Stimulated activated CD4-positive, alpha-beta T cell treated with anti-CD3 and anti-CD28 coated beads, Interleukin-1b, Interleukin-23, amount 100 ng/mL, for 24 hours (primary cell): ENCODE measurements at places on chromosomes 1 and 21.

- no peak for DNase-seq
These were observed 229.3 kb upstream of the PTBP2 start for GRCh38 chr1:96492236-96492635.

DNA sequence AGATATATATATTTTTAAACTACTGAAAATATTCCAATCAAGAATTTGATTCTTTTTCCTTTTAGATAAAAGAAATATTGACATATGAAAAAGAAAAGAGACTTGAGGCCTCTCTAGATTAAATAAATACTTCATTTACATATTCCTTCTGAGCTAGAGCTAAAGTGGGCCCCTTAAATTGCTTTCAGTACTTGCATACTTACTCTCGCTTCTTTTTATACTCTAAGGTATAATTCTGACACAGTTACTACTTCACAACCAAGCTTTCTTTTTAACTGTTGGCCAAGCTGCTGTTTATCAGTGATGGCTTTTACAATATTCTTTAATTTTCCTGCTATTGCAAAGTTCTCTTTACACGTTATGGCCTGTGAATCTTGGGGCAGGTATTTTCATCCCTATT lies 24.6 kb downstream of the EXTL2 start:
- no peak for DNase-seq

DNA sequence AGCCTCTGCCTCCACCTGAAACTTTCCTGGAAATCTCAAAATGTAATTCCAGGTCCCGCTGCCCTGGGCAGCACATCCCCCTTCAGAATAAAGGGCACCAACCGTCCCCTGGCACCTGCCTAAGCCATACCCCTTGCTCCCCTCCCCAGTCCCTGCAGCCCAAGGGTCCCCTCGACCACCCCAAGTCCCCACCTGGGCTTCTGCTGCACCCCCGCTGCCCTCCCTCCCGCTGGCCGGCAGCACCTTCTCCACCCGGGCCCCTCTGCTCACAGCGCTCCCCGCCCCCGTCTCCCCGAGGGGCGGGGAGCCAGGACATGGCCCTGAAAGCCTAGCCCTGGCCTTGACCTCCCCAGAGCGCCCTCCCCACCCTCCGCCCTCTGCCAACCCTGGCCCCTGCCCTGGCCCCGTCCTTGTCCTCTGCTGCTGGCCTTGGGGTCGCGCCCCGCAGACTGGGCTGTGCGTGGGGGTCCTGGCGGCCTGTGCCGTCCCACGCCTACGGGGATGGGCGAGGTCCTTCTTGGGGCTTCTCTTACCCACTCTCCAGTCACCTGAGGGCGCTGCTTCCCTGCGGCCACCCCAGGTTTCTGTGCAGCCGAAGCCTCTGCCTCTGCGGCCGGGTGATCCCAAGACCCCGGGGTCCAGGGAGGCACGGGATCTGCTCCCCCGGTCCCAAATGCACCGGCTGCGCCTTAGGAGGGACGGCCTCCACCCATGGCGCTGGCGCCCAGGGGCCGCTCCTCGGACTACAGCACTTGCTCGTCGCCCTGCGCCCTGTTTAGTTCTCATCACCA lies 41.7 kb downstream of the WDR4 start:
- no peak for DNase-seq

- no peak for DNase-seq
These were observed 5.4 kb downstream of the TUFT1 start for GRCh38 chr1:151545542-151545941.

DNA sequence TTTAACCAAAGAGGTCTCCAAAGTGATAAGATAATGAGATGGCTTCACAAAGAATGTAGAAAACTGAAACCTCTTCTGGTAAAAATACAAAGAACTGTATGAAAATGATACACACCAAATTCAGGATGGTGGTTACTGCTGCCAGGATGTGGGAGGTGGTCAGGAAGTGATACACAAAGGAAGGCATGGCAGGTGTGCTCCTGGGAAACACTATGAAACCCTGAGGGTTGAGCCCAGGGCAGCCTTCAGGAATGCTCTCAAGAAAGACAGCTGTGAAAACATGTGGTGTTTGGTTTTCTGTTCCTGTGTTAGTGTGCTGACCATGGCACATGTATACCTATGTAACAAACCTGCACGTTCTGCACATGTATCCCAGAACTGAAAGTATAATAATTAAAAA lies 109.3 kb downstream of the NTNG1 start:
- no peak for DNase-seq

DNA sequence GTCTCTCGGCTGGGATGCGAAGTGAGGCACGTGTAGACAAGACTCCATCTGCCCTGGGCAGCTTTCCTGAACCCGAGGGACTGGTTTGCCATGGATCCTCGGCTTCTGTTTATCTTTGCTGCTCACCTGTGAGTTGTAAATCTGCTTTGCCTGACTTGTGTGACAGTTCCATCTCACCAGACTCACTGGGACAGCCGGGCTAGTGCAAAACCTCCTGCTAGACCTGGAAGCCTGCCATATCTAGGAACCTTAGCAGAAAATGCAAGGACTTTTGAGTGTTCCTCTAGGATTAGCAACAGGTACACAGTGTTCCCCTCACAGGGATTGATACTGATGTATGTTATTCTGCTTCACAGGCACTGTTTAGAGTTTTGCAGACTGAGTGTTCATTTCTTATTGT lies 218.6 kb downstream of the URB2 start:
- DNase-seq: no peak

- no peak for DNase-seq
These were observed 48.6 kb downstream of the PCP4 start for GRCh38 chr21:39915881-39916280.

DNA sequence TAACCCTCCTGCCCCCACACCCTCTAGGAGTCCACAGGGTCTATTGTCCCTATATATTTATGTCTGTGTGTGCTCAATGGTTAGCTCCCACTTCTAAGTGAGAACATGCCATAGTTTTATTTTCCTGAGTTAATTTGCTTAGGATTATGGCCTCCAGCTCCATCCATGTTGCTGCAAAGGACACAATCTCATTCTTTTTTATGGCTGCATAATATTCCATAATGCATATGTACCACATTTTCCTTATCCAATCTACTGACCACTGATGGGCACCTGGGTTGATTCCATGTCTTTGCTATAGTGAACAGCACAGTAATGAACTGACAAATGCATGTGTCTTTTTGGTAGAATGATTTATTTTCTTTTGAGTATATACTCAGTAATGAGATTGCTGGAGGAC lies 13.3 kb upstream of the FHAD1 start:
- no peak for DNase-seq

DNA sequence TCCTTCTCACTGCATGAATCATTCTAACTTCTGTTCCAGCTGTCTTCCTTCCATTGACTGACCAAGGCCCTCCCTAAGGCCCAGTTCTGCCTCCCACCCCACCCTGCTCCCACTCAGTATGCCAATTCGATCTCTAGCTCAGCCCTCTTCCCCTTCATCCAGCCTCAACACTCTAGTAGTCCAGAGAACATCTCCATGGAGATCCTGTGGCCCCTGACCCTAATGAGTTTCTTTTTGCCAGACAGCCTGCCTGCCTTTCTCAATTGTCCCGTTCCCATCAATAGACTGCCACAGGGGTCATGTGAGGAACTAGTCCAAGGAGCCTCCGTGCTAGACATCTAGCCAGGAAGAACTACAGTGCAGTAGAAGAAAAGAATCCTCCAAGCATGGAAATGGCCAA lies 26.4 kb downstream of the RRAGC start:
- no peak for DNase-seq

DNA sequence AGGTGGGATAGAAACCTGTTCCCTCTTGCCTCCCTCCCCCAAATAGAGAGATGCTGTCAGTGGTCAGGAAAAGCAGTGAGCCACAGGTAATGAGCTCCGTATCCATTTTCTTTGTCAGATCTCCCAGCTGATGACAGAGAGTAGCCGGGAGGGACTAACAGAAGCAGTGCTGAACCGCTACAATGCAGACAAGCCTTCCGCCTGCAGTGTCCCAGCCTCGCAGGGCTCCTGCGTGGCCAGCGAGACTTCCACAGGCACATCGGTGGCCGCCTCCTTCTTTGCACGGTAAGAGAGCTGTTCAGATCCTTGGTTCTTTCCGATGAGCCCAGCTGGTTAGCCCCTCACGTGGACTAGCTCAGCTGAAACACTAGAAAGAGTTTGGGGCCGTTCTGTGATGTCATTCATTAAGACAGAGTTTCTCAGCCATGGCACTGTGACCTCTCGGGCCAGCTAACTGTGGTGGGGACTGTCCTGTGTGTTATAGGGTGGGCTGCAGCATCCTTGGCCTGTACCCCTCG lies 264.7 kb downstream of the KIF26B start:
- no peak for DNase-seq

DNA sequence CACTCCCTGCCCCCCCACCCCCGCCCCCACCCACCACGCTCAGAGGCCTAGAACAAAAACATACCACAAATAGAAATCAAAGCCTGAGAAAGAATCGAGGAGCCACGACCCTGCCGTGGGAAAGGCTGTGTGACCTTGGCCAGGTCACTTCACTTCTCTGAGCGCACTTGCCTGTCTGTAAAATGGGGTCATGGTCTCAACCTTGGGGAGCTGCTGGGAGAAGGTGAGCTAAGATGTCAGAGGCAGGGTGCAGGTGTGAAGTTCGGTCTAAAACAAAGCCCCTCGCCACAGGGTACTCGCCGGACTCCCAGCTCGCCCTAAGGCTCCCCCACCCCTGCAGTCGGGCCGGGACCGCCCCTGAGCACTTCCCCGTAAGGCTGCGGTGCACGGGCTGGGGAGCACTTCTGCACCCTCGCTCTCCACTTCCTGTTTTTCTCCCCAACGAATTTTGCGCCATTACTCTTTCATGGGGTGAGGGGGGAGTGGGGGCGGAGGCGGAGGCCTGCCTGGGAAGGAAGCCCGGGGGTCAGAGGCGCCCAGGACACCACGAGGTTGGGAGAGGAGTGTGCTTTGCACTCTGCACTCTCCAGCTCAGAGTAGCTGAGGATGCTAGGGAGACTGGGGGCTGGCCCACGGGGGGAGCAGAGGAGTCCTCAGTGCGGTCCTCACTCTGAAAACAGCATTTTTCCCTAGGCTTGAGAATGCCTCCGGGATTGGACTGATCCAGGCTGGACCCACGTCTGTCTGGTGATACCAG lies 21.9 kb upstream of the PIK3CD start:
- DNase-seq: peak; percentile 73

DNA sequence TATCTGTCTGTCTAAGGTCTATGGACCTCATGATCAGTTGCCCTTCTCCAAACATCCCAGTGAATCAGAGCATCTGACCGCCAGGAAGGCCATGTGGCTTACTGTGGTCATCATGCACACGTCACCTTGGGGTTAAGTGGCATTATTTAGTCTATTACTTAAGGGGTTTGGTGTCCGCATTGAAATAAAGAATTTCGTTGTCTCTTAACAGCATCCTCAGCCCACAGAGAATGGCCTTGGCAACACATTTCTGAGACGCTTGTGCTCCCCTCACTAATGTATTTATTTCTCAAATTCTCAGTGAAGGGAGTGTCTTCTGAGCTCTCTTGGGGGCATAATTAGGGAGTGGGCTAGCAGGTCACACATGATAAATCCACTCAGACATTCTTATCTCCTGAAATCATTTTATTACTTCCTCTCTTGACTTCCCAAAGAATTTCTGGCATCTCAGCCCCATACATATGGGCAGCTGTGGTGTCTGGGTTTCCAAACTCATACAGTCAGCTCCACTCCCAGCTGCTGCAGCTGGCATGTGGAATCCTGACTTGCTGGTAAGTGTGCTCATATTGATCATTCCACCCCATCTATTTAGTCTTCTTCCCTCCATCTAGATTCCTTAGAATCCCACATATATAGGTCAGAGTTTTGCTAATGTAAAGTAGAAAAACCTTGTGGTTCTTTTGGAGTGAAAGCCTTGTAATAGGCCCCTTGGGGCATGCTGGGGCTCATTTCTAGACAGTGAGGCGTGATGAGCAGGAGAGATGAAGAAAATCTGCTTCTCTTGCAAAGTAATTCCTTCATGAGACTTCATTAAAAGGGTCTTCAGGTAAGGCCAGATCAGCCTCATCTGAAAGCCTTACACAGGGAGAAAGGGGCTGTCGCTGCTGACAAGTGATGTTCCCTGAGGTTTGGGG lies 110.5 kb downstream of the HHAT start:
- DNase-seq: no peak

DNA sequence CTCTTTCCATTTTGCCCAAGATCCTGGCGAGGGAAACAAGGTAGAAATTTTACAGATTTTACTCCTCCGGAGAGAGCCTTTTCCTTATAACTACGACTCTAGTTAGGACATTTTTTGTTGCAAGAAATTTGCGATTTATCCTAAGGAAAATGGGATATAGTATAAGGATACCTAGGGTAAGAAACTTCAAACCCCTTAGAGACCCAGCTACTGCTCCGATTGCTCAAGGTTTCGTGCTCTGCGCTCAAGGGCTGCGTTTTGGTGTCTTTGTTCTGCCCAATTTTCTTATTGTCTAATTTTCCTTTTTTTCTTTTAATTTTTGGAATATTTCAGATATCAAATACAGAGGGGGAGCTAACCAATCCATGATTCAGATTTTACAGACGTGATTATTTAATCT lies 1.5 kb downstream of the TTC3 start:
- DNase-seq: no peak

- no peak for DNase-seq
These were observed 6.1 kb upstream of the RNF223 start for GRCh38 chr1:1080122-1080757.

- DNase-seq: no peak
These were observed 7.2 kb downstream of the FAM131C start for GRCh38 chr1:16066245-16066644.

- no peak for DNase-seq
These were observed 91.6 kb downstream of the GALNT2 start for GRCh38 chr1:230158415-230159291.

DNA sequence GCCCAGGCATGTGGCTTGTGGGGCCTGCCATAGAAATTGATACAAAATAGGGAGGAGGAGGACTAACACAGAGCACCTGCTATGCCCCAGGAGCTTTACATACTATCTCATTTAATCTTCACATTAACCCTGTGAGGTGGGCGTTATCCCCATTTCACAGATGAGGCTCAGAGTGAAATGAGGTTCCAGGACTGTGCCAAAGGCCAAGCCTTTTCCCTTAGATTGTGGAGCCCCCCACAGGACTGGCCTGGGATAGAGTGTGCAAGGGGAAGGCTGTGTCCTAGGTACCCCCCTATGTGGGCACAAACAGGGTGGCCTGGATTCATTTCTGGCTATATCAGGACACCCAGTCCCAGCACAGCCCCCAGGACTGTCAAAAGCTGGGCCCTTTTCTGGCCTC lies 2.2 kb upstream of the DDOST start:
- no peak for DNase-seq

DNA sequence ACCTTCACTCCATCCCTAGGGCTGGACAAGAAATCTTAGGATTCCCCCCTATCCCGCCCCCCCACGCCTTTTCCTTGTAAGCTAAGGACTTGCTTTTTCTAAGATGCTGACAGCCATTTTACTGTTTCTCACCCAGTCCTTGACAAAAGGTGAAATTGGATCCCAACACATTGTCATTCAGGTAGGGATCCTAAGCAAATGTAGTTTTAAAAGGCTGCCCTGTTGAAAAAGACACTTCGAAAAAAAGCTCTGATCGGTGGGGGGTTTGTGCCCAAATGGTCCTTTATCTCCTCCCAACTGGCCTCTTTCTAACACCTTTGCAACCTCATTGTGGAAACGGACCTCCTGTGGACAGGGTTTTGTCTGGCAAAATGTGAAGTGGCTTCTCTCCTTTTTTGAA lies 2.9 kb downstream of the CACHD1 start:
- no peak for DNase-seq

GRCh38 chr1:14511166-14511680 lies 87.3 kb upstream of the KAZN start:
- no peak for DNase-seq

GRCh38 chr1:98749152-98749756 lies 87.7 kb downstream of the SNX7 start:
- no peak for DNase-seq

- no peak for DNase-seq
These were observed 15.7 kb upstream of the FGR start for GRCh38 chr1:27650539-27651175.

GRCh38 chr1:217495249-217495648 lies 135.6 kb downstream of the GPATCH2 start:
- no peak for DNase-seq
